ENCODE measurements at places on chromosomes 7 and 10.

DNA sequence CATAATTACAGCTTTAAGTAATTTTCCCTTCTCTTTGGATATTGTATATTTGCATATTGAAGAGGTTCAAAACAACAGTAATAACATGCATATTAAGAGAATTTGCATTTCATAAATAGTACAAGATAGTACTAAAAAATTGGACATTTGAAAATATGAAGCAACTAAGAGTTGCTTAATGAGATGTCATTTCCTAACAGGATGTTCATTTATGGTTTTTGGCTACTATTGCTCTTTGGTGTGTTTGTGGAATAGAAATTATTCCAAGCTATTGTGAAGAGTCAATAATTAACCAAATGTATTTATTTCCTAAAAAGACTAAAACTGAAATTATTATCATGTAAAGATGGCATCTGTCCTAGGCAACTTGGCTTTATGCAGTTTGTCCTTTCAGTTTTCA, 4.1 kb upstream of the SGCE start:
- no peak for DNase-seq

GRCh38 chr10:52644373-52645186, 128.0 kb downstream of the MBL2 start:
- DNase-seq, result no peak

GRCh38 chr10:100983868-100984671, 3.2 kb downstream of the MRPL43 start:
- DNase-seq, result no peak

DNA sequence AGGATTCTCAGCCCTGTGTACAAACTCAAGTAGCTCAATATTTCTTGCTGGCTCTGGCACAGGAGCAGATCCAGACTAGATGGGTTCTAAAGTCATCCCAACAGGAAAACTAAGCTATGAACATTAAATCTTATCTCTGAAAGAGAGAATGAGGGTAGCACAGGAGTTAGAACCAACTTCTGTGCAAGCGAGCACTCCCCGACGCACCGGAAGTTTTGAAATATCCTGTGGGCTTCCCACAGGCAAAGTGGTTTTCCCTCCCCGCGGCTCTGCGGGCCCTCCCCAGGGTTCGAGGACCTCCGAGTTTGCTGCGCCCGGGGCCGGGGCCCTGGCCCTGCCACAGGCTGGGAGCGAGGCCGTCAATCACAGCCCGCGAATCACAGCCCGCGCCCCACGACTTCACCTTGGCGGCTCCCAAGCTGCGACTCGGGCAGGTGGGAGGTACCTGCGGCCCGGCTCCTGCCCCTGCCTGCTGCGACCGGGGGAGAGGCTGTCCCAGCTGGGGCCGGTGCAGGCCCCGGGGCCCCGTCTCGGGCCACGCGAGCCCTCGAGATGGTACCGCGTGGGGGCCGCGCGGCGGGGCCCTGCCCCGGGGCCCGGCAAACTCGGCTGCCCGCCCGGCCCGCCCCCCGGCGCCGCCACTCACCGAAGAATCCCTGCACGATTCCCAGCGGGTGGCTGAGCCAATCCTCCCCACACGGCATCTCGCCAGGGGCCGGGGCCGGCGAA, 598 bp downstream of the MCMBP start:
- DNase-seq, result peak; percentile 49

- DNase-seq, result no peak
Observed at GRCh38 chr7:120600607-120601006, 257.3 kb downstream of the TSPAN12 start.

GRCh38 chr10:114822444-114823076, 980 bp downstream of the FHIP2A start:
- peak; percentile 6 for DNase-seq

GRCh38 chr10:114486938-114487814, 82.9 kb upstream of the AFAP1L2 start:
- no peak for DNase-seq

DNA sequence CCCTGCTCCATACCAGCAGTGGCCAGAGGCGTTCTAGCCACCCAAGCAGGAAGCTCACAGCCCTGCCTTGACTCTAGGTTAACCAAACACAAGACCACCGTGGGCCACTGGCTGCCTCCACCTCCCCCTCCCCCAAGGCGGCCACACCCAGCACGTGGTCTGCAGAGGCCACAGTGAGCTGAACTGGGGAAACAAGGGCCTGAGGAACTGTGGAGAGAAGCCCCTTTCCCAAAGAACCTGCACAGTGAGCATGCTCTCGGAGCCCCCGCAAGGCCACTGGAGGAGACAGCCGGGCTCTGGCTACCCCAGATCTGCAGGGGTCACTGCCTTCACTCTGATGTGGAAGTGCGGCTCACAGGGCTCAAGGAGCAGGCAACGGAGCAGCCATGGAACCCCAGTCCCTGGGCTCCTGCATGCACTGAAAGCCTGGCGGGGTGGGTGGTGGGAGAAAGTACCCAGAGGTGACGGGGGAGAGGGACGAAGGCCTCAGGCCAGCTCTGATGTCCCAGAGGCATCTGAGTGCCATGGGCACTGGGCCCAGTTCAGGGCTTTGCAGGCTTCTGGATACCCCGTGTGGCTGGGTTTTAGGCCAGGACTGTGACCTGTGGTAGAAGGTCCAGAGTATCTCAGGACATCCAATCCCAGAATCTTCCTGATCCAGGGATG, 189.2 kb downstream of the EBF3 start:
- DNase-seq, result no peak

DNA sequence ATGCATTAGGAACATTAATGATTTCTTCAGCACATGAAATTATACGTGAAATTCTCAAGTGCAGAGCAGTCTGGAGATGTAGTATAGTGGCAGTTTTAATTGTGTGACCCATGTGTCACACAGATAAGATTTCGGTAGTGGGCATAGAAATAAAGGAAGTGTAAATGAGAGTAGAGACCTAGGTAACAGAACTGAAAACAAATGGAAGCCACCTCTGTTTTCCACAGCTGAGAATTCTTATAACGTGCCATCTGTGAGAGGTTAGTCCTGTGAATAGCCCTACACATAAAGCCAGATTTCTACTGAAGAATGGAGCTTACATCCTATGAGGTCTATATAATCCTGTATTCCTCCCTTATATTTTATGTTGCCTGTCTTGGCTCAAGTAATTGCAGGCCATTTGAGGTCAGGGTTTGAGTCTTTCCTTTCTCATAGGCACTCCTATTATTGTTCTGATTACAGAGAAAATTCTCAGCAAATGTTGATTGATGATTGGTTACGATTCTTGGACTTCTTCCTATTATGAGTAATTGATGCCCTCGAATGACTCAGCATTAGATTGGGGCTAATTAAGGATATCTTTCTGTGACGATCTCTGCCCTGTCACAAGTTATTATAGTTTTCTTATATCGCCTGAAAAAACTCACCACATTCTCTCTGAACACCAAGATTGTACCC, 258.2 kb downstream of the KIF20B start:
- DNase-seq, result no peak

- DNase-seq, result no peak
Observed at GRCh38 chr10:70188768-70189167, 18.5 kb upstream of the SAR1A start.

DNA sequence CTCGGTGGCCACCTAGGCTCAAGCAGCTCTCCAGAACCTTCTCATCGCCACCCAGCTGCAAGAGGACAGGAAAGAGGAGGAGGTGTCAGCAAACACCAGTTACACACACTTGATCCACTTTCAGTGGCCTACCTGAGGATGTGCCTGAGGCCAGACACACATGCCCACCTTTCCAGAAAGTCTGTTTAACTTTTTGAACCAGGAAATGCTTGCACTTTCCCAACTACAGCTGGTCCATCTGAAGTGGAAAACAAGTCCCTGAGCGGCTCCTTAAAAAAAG, 15.7 kb upstream of the CYREN start:
- no peak for DNase-seq

DNA sequence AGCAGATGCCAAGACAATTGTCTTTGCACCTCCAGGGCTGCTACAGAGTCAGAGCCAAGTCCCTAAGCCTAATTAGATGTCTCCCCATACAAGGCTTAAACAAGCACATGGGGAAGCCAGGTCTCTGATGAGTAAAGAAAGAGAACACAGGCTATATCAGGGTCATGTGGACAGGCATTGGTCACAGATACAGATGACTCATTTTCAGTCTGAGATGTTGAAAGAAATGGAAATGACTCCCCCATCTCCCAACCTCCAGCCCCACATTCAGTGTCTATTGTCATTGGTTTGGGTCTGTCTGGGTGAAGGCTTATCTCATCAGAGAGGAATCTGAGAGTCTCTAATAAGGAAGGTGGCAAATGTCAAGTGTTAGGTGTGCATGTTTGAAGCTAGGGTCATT, 290.1 kb upstream of the KIAA1217 start:
- DNase-seq, result no peak

- DNase-seq, result no peak
Observed at GRCh38 chr10:65710306-65710705, 1215.5 kb upstream of the LRRTM3 start.

- DNase-seq, result no peak
Observed at GRCh38 chr7:56110611-56111010, 4.3 kb upstream of the CHCHD2 start.

GRCh38 chr10:11810313-11810766, 12.8 kb upstream of the PROSER2 start:
- DNase-seq, result no peak

- no peak for DNase-seq
Observed at GRCh38 chr7:33511778-33512177, 382.4 kb downstream of the BBS9 start.

GRCh38 chr7:26199301-26200037, 1.1 kb downstream of the HNRNPA2B1 start:
- peak; percentile 57 for DNase-seq

DNA sequence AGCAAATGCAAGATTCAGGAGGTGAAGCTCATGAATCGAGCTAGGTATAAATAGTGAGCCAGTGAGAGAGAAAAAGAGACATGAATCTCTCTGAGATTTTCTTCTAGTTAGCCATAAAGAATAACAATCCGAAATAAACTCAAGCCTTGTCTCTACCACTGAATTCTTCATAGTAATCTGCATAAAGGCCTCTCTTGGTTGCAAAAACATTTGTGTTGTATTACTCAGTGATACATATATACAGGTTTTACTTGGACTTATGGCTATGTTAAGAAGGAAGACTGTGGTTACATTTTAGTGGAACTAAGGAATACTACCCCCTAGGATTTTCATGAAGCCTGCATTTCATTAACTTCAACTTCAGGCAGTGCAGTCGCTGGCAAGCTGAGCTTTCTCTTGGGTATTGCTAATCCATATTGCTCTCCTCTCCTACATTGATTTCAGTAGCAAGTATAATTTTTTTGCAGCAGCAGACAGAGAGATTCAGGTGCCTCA, 72.7 kb upstream of the TRIL start:
- no peak for DNase-seq

DNA sequence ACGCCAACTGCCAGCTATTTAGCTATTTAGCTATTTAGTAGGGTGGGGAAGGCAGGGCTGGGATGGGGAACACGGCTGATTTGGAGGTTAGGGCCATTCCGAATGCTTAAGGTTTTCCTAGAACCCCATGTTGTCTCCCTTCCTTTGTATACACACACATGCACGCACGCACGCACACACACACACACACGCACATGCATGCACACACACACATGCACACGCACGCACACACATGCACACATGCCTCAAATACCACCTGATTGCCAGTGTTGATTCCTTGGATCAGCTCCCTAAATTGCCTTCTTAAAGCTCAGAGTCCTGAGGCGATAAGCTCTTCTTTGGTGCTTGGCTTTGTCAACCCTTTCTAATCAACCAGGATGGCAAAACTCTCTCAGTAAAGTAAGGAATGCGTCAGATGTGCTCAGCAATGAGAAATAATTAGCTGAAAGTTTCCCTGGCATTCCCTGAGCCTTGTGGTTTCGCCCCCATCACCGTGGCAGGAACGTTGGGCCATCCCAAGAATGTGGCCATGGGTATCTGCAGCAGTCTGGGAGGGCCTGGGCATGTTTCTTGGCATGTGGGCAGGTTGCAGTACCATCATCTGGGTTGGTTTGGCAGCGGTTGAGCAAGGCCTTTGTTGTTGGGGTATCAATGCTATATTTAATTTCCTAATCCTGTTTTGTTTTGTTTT, 305.6 kb downstream of the LRMDA start:
- no peak for DNase-seq

DNA sequence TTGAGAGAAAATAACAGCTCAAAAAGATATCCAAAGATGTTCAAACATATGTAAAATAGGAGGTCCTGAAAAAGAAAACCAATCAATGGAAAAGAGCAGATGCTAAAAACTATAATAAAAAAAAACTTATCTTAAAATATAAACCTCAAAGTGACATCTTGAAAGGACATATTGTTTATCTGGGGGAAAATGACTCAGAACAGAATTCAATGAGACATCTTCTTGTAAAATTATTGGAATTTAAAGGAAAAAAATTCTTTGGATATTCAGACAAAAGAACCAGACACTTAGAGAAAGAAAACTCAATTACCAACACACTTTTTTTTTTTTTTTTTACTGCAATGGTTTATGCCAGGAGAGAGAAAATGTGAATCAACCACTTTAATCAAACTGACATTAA, 58.9 kb downstream of the NAMPT start:
- no peak for DNase-seq

DNA sequence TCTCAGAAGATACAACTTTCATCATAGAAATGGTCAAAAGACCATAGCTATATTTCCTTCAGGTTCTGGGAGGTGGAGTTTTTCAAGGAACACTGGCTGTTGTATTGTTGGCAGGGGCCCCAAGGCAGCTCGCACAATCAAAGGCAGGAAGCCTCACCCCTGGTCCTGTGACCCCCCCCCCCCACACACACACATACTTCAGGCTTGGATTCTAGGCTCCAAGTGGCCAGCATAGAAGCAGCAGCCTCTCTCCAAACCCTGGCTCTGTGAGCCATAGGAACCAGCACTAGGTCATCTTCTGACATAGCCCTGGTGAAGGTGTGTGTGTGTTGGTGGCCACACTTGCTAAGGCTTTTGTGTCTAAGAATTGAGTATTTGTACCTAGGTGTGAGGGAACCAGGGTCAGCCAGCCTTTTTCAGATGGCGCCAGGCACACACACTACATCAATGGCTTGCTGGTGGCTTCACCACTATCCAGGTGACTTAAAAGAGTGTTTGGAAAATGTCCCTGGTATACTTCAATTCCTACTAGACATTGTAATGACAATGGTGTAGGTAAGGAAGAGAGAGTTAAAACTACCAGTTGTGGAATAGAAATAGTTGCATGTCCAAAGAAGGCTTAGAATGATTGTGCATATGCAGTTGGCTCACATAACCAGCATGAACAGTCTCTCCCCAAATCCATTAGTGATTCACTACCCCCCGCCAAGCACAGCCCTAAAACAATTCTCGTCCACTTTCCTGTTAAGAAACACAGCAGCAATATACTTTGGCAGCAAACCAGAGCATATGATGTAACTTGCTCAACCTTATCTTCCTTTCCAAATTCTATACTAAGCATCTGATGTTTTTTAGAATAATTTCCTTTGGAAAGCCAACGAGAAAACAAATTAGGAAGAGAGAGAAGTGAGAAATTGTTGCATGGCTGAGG, 91.3 kb downstream of the AVL9 start:
- DNase-seq, result no peak

GRCh38 chr7:91915401-91916050, 25.1 kb upstream of the AKAP9 start:
- no peak for DNase-seq

DNA sequence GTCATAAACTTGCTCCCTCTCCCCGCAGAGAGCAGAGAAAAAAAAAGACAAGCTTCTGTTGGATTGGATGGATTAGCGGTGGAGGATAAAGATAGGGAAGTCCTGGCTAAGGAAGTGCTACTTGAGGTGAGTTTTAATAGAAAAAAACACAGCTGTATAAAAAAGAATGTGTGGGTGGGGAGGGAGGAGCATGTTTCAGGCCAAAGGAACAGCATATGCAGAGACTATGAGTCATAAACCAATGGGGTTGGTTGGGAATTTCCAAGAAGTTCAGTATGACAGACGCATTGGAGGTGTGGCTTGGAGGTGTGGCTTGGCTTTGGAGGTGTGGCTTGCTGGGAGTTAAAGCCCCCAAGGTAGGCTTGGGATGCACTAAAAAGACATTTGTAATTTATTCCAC, 103.0 kb upstream of the LSM8 start:
- DNase-seq, result no peak
